ENCODE measurements at places on chromosomes 4 and X. TPM values are rescaled to one million over a fixed set of nuclear protein-coding genes. Genes with fewer than 3 reads are reported as not detected.
A peak's percentile ranks its signal among the peaks of the same experiment; 100 is the strongest.

DNA sequence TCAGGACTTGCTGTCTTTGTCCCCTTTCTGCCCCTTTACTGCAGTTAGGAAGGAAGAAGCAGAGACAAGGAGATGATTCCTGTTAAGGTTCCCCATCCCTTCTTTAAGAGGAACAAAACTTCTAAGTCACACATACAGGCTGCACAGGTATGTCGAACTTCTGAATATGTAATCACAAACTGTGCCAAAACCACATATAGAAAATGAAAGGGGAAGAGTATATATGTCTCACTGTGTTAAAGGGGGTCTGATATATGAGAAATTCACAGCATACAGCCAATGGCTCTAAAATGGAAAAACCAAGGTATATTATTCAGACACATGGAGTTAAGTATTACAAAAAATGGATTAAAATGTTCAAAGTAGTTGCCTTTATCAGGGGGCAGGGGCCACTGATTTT, 11.7 kb downstream of the CFAP97 start:
- H3K36me3 ChIP-seq, result peaks cover 6% of the 10 kb centered on the region
- H3K27ac ChIP-seq, result no peak overlapping the region
- H3K27me3 ChIP-seq, result no peaks in the 10 kb centered on the region
- H3K4me1 ChIP-seq, result peaks cover 5% of the 10 kb centered on the region
- H3K4me3 ChIP-seq, result no peak overlapping the region
- no peak for DNase-seq

GRCh38 chr4:78149751-78150542, 92.8 kb downstream of the FRAS1 start:
- H3K27me3 ChIP-seq, result no peaks in the 10 kb centered on the region
- peaks cover 15% of the 10 kb centered on the region for H3K4me1 ChIP-seq
- no peak for DNase-seq
- no peak overlapping the region for H3K4me3 ChIP-seq
- no peak overlapping the region for H3K27ac ChIP-seq

DNA sequence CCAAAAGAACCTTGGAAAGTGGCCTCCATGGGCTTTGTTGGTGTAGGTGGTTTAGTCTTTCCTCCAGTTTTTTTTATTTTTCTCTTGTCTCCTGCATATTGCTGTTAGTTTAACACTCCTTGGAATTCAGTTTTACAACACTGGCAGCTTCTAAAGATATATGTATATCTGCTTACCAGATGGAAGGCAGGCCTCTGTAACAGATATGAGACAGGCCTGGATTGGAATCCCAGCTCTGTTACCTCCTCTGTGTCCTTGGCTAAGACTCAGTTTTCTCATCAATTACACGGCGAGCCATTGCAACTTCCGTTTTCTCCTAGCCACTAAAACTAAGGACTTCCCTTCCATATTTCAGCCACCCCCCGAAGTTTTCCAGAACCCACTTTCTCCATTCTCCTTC, 133.4 kb upstream of the SMAD1 start:
- H3K4me3 ChIP-seq, result no peak overlapping the region
- H3K27me3 ChIP-seq, result no peaks in the 10 kb centered on the region
- H3K27ac ChIP-seq, result no peak overlapping the region
- H3K36me3 ChIP-seq, result no peaks in the 10 kb centered on the region
- no peaks in the 10 kb centered on the region for H3K4me1 ChIP-seq
- no peak for DNase-seq

DNA sequence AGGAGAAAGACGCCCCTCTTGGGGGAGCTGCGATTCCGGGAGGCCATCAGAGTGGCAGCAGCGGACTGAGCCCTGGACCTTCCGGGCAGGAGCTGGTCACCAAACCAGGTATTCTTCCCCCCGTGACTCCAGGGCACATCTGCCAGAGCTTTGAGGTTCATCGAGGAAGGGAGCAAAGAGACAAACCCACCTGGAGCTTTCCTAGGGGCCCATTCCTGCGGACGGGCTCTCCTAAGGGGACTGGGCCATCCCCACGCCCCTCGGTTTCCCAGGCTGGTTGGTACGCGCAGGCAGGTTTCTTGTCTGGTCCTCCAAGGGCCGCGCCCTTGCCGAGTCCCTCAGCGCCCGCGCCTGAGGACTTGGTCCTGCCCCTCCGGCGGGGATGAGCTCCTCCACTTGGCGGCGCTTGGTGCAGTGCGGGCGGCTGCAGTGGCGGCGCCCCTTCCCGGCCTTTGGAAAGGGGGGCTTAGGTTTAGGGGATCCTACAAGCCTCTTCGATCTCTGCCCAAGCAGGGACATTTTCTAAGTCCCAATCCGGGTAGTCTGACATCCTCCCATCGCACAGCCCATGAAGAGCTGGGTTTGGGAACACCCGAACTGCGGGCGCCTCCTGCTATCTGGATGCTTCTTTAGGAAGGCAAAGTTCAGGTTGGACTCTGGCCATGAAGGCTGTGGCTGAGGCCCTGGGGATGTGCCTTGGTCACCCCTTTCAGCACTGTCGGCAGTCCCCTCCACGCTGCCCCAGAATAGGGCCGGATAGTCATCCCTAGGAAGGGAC, 538 bp downstream of the STBD1 start:
- H3K4me1 ChIP-seq, result peaks cover 13% of the 10 kb centered on the region
- H3K36me3 ChIP-seq, result peaks cover 5% of the 10 kb centered on the region
- H3K27ac ChIP-seq, result peak overlapping the region; percentile 89

DNA sequence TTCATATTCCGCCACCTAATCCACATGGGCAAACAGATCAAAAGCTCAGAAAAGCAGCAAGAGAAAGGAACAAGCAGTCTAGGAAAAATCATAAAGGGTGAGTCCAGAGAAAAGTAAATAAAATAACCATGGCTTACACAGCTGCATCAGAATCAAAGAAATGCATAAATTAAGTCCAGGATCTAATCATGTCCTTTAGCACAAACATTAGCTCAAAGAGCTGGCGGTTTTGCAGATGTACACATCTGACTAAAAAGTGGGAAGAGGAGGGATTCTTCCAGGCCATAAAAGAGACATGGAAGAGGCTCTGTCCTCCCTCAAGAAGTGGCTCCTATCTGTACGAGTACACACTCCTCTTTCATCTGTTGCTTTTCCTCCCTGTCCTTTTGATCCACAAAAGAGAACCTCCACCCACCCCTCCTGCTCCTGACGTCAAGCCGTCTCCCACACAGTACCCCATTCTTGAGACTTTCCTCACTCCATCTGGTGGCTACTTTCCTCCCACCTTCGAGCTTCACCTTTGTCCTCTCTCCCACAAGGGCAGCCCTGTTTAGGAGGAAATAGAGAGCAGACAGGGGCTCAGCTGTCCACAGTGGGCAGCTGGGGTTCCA, 92.5 kb downstream of the RASL11B start:
- H3K4me3 ChIP-seq, result no peak overlapping the region
- no peaks in the 10 kb centered on the region for H3K36me3 ChIP-seq
- no peaks in the 10 kb centered on the region for H3K4me1 ChIP-seq
- DNase-seq, result no peak

DNA sequence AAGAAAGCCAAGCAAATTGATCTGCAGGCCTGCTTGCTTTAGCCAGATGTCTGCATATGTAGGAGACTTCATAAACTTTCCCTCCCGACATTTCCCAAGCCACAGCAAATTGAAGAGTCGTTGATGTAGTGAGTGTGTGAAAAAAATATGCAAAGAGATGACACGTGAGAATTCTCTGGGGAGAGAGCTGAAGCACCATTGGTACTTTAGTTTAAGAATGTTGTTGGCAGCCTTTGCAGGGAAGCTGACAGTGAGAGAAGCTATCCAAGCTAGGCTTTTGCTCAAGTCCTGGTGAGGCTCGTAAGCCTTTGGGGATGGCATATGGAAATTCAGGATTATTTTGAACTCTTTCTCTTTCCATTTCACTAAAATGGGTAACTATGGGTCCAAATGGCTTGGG, 87.5 kb downstream of the GLRA2 start:
- H3K27me3 ChIP-seq, result no peaks in the 10 kb centered on the region
- H3K27ac ChIP-seq, result no peak overlapping the region
- DNase-seq, result no peak

GRCh38 chrX:24113181-24113580, 36.3 kb upstream of the ZFX start:
- no peak overlapping the region for H3K27ac ChIP-seq
- no peak overlapping the region for H3K4me3 ChIP-seq
- no peaks in the 10 kb centered on the region for H3K27me3 ChIP-seq
- no peak for DNase-seq
- no peaks in the 10 kb centered on the region for H3K4me1 ChIP-seq
- H3K36me3 ChIP-seq, result no peaks in the 10 kb centered on the region

DNA sequence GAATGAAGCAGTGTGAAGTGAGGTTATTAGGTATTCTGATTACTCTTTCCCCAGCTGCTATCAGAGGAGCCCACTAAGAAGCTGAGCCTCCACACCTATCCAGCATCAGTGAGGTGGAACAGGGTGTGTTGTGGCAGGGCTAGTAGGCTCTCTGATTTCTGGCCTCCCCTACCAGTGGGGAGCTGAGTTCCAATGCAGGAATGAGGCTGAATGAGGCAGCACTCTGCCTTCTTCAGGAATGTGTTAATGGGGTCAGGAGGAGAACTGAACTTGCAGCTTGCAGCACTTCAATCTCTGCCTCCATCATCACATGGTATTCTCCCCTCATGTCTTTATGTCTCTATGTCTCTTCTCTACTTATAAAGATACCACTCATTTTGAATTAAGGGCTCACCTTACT, 26.9 kb downstream of the SOX3 start:
- no peak overlapping the region for H3K4me3 ChIP-seq
- H3K27ac ChIP-seq, result no peak overlapping the region
- H3K27me3 ChIP-seq, result no peaks in the 10 kb centered on the region

DNA sequence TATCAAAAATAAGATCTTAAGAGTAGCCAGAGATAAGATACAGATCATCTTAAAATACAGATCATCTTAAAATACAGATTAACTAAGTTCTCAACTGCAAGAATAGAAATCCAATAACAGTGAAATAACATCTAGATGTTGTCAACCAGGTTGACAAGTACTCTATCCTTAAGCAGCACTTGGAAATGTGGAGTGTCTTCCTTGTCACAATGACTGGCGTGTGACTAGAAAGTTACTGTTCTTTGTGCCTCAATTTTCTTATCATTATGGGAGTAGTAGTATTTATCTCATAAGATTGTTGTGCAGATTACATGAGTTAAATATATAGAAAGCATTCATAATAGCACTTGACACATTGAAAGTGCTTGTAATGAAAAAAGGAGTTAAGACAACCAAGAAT, 25.8 kb upstream of the HPGDS start:
- H3K4me1 ChIP-seq, result no peaks in the 10 kb centered on the region
- H3K4me3 ChIP-seq, result no peak overlapping the region
- DNase-seq, result no peak
- H3K27ac ChIP-seq, result no peak overlapping the region
- no peaks in the 10 kb centered on the region for H3K36me3 ChIP-seq

- H3K27me3 ChIP-seq, result no peaks in the 10 kb centered on the region
- DNase-seq, result no peak
- peaks cover 18% of the 10 kb centered on the region for H3K4me1 ChIP-seq
- H3K4me3 ChIP-seq, result no peak overlapping the region
- H3K36me3 ChIP-seq, result no peaks in the 10 kb centered on the region
These were observed 130.5 kb upstream of the TTC29 start for GRCh38 chr4:147076179-147076578.

DNA sequence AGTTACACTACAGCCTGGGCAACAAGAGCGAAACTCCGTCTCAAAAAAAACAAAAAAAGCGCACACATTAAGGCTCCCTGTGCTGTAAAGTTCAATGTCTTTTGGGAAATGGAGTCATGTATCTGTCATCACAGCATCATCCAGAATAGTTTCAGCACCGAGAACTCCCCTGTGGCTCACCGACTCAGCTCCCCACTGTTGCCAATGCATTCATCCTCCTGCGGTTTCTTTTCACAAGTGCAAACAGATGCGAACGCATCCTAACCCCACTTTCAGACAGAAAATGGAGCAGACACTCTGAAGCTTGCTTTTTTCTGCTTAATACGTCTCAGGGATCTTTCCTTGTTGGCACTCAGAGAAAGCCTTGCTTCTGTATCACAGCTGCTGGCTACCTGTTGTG, 13.8 kb upstream of the SH3TC1 start:
- DNase-seq, result no peak
- H3K36me3 ChIP-seq, result no peaks in the 10 kb centered on the region
- peaks cover 12% of the 10 kb centered on the region for H3K4me1 ChIP-seq
- H3K27ac ChIP-seq, result no peak overlapping the region
- H3K4me3 ChIP-seq, result no peak overlapping the region

GRCh38 chr4:104829761-104830160, 316.9 kb upstream of the TET2 start:
- H3K4me3 ChIP-seq, result no peak overlapping the region
- H3K27ac ChIP-seq, result no peak overlapping the region
- H3K4me1 ChIP-seq, result no peaks in the 10 kb centered on the region
- DNase-seq, result no peak
- H3K36me3 ChIP-seq, result no peaks in the 10 kb centered on the region

- H3K27me3 ChIP-seq, result no peaks in the 10 kb centered on the region
- no peaks in the 10 kb centered on the region for H3K4me1 ChIP-seq
- no peak overlapping the region for H3K27ac ChIP-seq
- peaks cover 13% of the 10 kb centered on the region for H3K36me3 ChIP-seq
- DNase-seq, result no peak
These were observed 17.7 kb upstream of the MRFAP1 start for GRCh38 chr4:6622744-6623143.

GRCh38 chr4:37481547-37482122, 204.5 kb downstream of the RELL1 start:
- no peaks in the 10 kb centered on the region for H3K27me3 ChIP-seq
- H3K27ac ChIP-seq, result no peak overlapping the region
- no peak for DNase-seq
- H3K4me1 ChIP-seq, result no peaks in the 10 kb centered on the region
- H3K4me3 ChIP-seq, result no peak overlapping the region
- H3K36me3 ChIP-seq, result no peaks in the 10 kb centered on the region

GRCh38 chrX:153307276-153308178, 14.0 kb downstream of the PNMA6F start:
- H3K4me3 ChIP-seq, result no peak overlapping the region
- DNase-seq, result no peak
- no peaks in the 10 kb centered on the region for H3K4me1 ChIP-seq
- no peak overlapping the region for H3K27ac ChIP-seq
- H3K27me3 ChIP-seq, result no peaks in the 10 kb centered on the region

DNA sequence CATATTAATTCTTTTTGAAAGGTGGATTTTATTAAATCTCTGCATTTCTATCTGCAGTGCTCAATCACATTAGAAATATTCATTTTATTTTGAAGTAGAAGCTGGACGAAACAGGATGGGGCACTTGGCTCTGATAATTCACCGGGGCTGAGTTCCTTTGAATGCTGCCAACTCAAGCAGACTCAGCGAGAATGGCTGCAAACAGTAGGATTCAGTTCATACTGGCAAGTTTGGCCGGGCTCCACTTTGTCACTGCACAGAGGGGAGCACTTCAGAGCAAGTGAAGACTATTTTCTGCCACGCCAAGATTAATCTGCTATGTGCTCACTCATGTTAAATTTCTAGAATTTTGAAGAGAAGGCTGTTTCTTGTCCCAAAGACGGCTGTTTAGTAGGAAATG, 30.7 kb upstream of the KLHL8 start:
- H3K4me1 ChIP-seq, result no peaks in the 10 kb centered on the region
- H3K4me3 ChIP-seq, result no peak overlapping the region
- H3K36me3 ChIP-seq, result no peaks in the 10 kb centered on the region
- H3K27me3 ChIP-seq, result no peaks in the 10 kb centered on the region
- no peak for DNase-seq
- no peak overlapping the region for H3K27ac ChIP-seq

GRCh38 chr4:20681271-20681670, 19.0 kb upstream of the PACRGL start:
- DNase-seq, result no peak
- no peaks in the 10 kb centered on the region for H3K27me3 ChIP-seq
- no peaks in the 10 kb centered on the region for H3K4me1 ChIP-seq
- no peak overlapping the region for H3K27ac ChIP-seq

Gene SH3D19
- 143 TPM for total RNA-seq

Gene FMR1NB
- not detected for total RNA-seq

Gene RHOXF2
- total RNA-seq, result not detected

Gene SSX2
- not detected for total RNA-seq

Gene SOD3
- total RNA-seq, result 743 TPM

Gene OPN1MW
- total RNA-seq, result not detected

Gene TCEAL4
- total RNA-seq, result 334 TPM

Gene ADH1C
- 4.5 TPM for total RNA-seq
